ENCODE measurements at places on chromosomes 5 and 9.

DNA sequence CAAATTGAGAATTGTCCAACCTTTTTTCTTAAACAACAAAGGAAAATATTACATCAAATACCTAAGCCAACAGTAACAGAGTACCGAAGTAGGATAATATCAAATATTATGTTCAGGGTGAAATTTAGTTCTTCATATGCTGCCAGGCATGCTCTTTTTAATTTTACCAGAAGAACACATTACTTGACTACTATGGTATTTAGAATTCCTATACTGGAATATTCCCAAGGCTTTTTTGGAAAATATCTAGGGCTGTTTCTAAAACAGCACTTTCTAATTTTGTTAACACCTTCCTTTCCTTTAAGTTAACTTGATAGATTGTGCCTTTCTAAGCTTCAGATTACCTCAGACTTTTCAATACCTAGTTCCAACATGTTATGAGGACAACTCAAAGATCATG lies 48.7 kb downstream of the MARCHF3 start:
- no peak for DNase-seq

DNA sequence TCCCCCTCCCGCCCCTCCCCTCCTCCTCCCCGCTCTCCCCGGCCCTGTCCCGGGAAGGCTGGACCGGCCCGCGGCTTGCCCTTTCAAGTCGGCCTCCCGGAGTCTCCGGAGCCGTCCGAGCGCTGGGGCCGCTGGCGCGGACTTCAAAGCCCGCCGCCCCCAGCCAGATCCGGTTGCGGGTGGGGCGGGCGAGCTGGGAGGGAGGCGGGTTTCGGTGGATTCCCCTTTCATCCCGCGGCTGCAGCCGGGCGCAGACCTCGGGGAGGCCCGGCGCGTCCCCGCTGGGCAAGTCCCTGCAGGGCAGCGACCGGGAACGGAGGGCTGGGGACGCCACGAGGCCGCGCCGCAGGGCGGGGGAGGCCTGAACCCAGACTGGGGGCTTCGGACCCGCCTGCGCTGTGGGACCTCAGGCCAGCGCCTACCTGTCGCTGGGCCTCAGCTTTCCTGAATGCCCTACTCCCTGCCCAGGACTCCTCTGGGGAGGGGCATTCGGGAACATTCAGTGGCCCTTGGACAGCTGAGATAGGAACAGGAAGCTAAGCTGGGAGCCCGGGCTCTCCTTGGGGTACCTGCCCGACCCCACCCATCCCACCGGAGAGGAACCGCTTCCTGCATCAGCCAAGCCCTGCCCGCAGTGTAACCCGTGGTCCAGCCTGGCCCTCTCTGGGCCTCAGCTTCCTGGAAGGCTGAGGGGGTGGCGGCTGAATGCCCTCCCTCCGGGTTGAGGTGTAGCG lies 23.4 kb downstream of the C9orf50 start:
- peak; percentile 40 for DNase-seq

- DNase-seq = no peak
Observed at GRCh38 chr5:150159741-150160179, 4.1 kb upstream of the PDGFRB start.

DNA sequence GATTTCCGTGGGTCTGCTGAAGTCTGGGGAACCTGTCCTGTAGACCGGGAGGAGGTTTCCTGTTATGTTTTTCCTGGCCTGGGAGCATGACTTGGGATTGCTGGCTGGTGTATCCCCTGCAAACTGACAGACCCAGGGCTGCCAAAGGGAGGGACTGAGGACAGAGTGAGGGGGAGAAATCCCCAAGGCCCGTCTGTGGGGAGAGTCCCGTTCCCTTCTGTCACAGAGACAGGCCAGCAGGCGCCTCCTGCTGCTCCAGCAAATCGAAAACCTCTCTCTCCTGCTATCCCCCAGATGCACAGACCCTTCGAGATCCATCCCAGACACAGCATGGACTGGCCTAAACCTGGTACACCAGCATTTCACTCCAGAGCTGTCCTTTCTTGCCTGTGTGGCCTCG lies 56.2 kb upstream of the ALDH1B1 start:
- DNase-seq = no peak

- DNase-seq = no peak
Observed at GRCh38 chr9:131001990-131002389, 7.0 kb upstream of the LAMC3 start.

Measured in T-helper 2 cell treated with Interferon-gamma antibody and Interleukin-4, amounts not matched to agents 5 μg/mL and 100 μg/mL, for 36 hours (primary cell).